RKO (cell line): ENCODE measurements at places on chromosomes 11 and 22.

- DNase-seq = no peak
These were observed 10.1 kb downstream of the CBX6 start for GRCh38 chr22:38861927-38862326.

- DNase-seq = no peak
These were observed 36.8 kb upstream of the OR5P2 start for GRCh38 chr11:7833527-7833926.

GRCh38 chr22:46509416-46510089, 27.9 kb downstream of the CELSR1 start:
- no peak for DNase-seq

DNA sequence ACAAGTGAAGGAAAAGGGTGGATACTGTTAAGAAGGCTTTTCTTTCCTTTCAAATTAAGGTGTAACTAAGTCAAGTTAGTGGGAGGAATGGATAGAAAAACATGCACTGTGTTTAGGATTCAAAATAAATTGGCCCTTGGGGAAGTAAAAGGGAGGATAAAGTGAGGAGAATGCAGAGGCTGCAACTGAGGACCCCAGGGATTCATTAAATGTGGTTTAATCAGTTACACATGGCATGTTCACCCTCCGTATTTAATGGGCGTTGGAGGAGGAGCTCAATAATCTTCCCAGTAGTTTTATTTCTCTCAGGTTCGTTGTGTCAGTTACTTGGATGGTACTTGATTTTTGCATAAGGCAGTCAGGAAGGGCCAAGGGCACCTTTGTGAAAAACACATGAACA, 966.3 kb downstream of the JRKL start:
- DNase-seq = no peak

DNA sequence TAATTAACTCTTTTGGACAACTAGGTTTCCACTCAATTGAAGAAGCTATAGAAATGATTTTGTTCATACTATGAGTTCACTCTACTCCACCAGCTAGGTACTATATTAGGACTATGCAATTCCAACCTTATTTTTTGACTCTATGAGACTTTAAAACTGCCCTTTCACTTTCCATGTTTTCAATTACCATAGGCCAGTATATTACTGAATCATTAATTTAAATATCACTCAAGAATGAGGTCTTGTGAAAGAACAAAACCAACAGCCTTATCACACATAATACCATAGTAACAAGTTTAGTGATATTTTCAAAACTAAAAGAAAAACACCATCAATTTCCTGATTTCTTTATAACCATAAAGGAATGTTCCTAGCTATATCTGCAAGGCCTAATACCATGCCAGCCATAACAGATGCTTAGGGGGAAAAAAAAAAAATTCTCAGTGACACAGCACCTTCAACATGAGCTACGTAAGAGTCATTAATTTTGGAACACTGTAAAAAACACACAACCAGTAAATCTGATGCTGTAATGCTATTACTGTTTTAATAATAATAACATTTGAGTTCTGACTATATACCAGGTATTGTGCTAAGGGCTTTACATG, 6.1 kb downstream of the DCUN1D5 start:
- peak; percentile 35 for DNase-seq

GRCh38 chr11:10727146-10727851, 23.7 kb upstream of the CTR9 start:
- DNase-seq = no peak

- DNase-seq = no peak
These were observed 51.5 kb downstream of the IRAG1 start for GRCh38 chr11:10641912-10642697.

GRCh38 chr11:57299150-57299737, 25.5 kb downstream of the TNKS1BP1 start:
- no peak for DNase-seq

DNA sequence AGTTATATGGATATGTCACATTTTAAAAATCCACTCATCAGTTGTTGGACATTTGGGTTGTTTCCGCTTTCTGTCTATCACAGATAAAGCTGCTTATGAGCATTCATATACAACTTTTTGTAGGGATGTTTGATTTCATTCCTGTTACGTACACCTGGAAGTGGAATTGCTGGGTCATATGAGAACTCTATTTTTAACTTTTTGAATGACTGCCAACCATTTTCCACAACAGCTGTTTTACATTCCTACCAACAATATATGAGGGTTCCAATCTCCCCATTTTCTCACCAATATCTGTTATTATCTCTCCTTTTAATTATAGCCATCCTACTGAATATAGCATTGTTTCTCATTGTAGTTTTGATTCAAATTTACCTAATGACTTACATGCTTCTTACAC, 172.0 kb downstream of the UVRAG start:
- no peak for DNase-seq

GRCh38 chr22:48042621-48043395, 1280.4 kb downstream of the TBC1D22A start:
- DNase-seq = no peak

- DNase-seq = no peak
These were observed 82.5 kb downstream of the SGSM3 start for GRCh38 chr22:40452730-40453487.

DNA sequence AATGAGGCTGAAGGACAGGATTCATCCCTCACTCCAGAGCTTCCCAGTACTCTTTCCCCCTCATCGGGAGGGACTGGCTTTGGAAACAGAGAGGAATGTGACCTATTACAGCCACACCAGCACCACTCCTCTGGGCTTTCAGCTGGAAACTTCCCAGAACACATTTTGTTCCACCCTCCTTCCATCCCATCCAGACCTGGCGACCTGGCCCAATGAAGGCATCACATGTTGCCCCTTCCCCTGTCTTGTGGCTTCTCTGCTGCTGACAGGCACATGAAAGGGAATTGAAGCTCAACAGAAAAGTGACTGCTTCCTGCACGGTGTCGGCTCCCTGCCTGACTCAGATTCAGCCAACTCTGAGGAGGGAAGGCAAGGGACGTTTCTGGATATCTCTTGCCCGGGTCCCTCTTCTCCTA, 19.1 kb downstream of the IRAG1 start:
- DNase-seq = no peak

DNA sequence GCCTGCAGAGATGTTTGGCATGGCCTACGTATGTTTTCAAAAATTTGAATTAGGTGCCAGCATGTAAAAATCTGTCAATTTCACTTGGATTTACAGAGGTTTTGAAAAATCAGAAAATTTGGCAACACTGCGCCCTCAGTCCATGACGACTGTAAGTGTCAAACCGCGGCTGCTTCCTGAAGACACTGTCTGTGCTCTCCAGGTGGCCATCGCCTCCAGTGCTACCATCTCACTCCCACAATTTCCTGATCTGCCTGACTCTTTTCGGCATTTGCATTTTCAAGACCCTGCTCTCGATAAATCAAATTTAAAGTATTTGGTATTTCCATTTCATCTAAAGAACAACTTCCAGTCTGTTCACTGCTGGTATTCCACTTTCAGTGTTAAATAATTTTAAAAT, 34.6 kb downstream of the VSIG10L2 start:
- DNase-seq = no peak

GRCh38 chr11:113106507-113106906, 145.3 kb downstream of the NCAM1 start:
- no peak for DNase-seq

DNA sequence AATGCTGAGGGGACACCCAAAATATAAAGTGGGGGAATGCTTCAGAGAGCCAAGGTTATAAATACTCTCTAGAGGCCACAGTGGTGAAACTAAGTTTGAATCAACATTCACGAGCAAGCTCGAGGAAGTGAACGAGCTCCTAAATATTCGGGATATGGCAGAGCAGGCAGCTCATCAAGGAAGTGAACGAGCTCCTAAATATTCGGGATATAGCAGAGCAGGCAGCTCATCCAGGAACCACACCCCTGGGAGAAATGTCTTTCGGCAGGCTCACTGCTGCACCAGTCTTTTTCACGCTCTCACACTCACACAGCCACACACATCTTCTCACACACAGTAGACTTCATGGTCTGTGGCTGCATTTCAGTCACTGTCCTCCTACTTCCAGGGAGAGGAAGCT, 787.5 kb downstream of the OPCML start:
- DNase-seq = peak; percentile 90

- DNase-seq = no peak
These were observed 11.7 kb downstream of the SLC35C1 start for GRCh38 chr11:45816614-45817013.

DNA sequence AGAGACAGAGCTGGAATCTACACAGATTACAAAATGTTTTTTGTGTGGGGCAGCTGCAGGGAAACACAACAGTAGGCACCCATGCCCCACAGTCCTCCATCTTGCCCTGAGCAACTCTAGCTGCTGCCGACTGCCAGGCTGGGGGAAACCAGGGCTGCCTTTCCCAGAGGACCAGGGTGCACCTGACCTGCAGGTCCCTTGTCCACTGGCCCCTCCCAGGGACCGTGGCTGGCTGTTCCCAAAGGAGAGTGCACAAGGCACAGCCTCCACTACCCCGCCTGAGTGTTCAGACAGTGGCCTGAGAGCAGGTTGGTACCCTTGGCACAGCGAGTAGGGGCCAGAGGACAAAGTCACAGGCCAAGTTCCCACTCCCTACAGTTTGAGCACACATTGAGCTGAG, 181.8 kb downstream of the BARX2 start:
- no peak for DNase-seq

DNA sequence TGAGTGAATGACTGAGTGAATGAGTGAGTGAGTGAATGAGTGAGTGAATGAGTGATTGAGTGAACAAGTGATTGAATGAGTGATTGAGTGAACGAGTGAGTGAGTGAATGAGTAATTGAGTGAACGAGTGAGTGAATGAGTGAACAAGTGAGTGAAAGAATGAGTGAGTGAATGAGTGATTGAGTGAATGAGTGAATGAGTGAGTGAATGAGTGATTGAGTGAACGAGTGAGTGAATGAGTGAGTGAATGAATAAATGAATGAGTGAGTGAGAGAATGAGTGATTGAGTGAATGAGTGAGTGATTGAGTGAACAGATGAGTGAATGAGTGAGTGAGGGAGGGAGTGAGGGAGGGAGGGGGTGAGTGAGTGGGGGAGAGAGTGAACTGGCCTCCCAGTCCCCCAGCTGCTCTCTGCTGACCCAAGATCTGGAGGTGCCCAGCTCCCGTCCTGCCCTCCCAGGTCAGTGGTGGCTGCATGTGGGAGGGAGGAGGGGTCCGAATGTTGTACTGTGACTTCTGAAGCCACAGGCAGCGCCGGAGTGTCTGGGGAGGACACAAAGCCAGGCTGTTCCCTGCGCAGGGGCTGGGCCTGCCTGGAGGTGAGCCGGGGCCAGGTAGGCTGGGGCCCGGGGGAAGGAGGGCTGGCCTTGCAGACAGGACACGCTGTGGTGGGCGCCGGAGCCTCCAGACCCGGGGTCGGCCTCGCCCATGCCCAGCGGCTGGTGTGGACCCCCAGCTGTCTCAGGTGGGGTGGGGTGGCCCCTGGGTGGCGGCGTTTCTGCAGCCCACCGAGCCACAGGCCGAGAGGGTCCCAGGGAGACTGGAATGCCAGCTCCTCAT, 17.8 kb upstream of the PIM3 start:
- no peak for DNase-seq

- peak; percentile 86 for DNase-seq
These were observed 153.9 kb upstream of the ZC3H12C start for GRCh38 chr11:109939166-109939810.

GRCh38 chr22:43852573-43853327, 9.6 kb downstream of the SULT4A1 start:
- DNase-seq = no peak

DNA sequence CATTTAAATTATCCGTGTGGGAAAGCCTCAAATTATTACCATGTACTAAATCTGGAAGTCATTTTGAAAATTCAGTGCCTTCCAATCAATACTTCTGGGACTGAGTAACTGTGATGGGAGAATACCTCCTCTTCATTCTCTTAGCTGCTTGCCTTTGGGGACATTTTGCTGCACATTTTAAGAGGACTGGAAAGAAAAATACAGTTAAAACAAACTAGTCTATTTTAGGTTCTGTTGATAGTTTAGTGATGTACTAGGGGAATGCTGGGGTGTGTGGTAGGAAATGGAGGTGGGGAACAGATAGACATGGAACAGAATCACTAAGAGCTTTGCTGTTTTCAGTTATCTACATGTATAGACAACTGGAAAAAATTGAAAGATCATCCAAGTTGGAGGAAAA, 65.7 kb upstream of the APOA1 start:
- no peak for DNase-seq

DNA sequence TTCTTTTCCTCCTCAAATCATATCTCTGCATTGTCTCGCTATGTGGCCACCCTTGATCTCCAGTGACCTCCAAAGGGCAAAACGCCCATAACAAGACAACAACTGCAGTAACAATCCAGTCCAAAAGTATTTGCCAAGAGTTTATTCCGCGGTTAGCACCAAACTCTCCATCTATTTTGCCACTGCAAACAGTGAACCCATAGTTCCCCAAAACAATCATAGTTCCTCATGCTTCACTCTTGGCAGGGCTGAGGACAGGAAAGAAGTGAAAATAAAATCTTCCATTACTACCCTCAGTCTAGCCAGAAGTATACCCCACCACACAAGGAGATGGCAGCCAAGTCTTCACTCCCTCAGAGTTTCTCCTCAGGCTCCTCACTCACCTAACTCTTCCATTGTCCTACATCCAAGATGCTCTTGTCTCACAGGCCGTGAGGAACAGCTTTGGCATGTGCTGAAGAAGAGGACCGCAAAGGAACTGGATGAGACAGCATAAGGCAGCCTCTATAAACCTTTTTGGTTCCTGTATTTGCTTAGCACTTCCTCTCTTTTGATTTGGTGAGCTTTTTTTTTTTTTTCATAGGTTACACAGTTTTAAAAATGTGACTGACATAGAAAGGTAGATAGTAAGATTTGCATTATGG, at the start of gene LPXN:
TSS of gene LPXN (minus strand) at position 480 of the 644 bp plus-strand sequence. CDS start at position 396, 84 bp downstream.
- no peak for DNase-seq

- no peak for DNase-seq
These were observed 3.5 kb downstream of the SPINDOC start for GRCh38 chr11:63816732-63817131.

GRCh38 chr11:101487775-101488174, 96.0 kb downstream of the TRPC6 start:
- DNase-seq = peak; percentile 14

- no peak for DNase-seq
These were observed 40.9 kb downstream of the ZC3H12C start for GRCh38 chr11:110134110-110134509.

GRCh38 chr22:49586873-49587272, 240.8 kb downstream of the BRD1 start:
- no peak for DNase-seq

DNA sequence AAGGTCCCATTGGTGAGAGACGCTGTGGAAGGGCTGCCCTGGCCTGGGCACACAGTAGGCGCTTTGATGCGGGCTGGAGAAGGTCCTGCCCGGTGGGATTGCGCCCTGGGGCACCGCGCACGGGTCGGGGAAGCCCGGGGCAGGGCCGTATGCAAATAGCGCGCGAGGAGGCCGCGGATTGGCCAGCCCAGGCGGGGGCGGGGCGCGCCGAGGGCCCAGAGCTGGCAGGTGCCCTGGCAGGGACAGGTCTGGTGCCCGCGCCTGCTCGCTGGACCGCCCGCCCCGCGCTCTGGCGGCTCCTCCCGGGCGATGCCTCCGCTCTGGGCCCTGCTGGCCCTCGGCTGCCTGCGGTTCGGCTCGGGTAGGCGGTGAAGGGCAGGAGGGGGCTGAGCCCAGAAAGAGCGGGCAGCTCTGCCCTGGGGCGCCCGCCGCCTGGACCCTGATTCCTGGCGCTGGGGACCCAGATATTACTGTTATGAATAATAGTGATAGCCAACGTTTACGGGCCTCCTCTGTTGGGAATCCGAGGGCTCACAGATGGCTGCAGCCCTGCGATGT, at the start of gene UPK3A:
TSS of gene UPK3A (plus strand) at position 245 of the 558 bp plus-strand sequence. CDS start at position 310, 65 bp downstream.
- no peak for DNase-seq
